ENCODE measurements at places on chromosomes 4 and X. TPM values are rescaled to one million over a fixed set of nuclear protein-coding genes. Genes with fewer than 3 reads are reported as not detected.

Gene MAGEC2
- not detected for total RNA-seq

Gene SHROOM3
- 44.3 TPM for total RNA-seq

Gene CSN1S1
- not detected for total RNA-seq

Gene FAM13A
- total RNA-seq, result 19.3 TPM

Gene SCFD2
- 7.0 TPM for total RNA-seq

Gene HPGDS
- total RNA-seq, result not detected

Gene KLKB1
- total RNA-seq, result not detected

Gene MID1
- 57.0 TPM for total RNA-seq

Gene SNCA
- total RNA-seq, result 3.9 TPM

Gene NKRF
- 25.7 TPM for total RNA-seq

Gene ZFP92
- total RNA-seq, result not detected

Gene PAGE2B
- not detected for total RNA-seq

Gene HSFX1
- total RNA-seq, result 2.4 TPM

Gene TCEAL5
- not detected for total RNA-seq

Gene SLC38A5
- total RNA-seq, result 1.5 TPM

Gene NEIL3
- 16.2 TPM for total RNA-seq

Gene SPIN2A
- total RNA-seq, result 2.5 TPM

Gene PROM1
- total RNA-seq, result not detected

Gene TASL
- total RNA-seq, result not detected

Gene KIAA1210
- total RNA-seq, result not detected

Gene SCLT1
- 15.9 TPM for total RNA-seq

Gene TMEM255A
- total RNA-seq, result 9.4 TPM

Gene IL13RA2
- total RNA-seq, result not detected

Gene AADAT
- total RNA-seq, result 3.2 TPM

Gene TLR6
- 7.9 TPM for total RNA-seq

Gene MAGEA4
- total RNA-seq, result not detected

Gene GALNT7
- 57.2 TPM for total RNA-seq

Data from PC-9 (cell line).